Amygdala (tissue), 56 donors: ENCODE measurements at places on chromosomes 6 and 20.

GRCh38 chr6:163992056-163992455 lies 577.5 kb downstream of the QKI start:
- DNase-seq, result no peak

- no peak for DNase-seq
Observed at GRCh38 chr20:44010162-44010704, 95.6 kb downstream of the TOX2 start.

DNA sequence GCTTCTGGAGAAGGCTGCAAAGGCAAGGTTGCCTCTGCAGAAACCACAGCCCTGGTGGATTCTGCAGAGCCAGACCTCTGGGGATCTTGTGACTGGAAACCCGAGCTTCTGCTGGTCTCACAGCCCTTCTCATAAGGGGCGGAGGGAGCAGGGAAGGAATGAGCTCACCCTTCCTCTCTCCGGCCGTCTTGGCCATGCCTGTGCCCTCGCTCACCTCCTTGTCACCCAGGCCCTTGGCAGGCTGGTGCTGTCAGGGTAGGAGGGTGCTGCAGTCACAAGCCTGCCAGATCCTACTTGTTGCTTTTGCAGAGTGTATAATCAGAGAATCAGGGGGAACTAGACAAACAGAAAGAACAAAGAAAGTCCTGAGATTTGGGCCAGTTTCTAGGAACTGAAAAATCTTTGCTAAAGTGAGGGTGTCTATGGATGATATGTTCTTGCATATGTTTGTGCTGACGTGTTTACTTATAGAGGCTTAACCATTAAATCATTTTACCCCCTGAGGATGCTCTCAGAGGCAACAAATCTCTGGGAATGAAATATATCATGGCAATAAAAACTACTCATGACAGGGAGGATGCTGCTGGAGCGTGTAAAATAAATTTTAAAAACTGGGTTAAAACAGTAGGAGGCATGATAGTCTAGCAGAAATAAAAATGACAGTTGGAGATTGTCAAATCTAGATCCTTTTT lies 244.9 kb upstream of the SOX4 start:
- DNase-seq, result no peak

- no peak for DNase-seq
Observed at GRCh38 chr20:18511571-18511970, 3.8 kb downstream of the SEC23B start.

- DNase-seq, result peak; percentile 34
Observed at GRCh38 chr6:28922821-28923317, 916 bp downstream of the TRIM27 start.

GRCh38 chr6:167863897-167864296 lies 37.2 kb downstream of the AFDN start:
- no peak for DNase-seq

GRCh38 chr20:32962053-32962452 lies 42.2 kb downstream of the SUN5 start:
- DNase-seq, result no peak

DNA sequence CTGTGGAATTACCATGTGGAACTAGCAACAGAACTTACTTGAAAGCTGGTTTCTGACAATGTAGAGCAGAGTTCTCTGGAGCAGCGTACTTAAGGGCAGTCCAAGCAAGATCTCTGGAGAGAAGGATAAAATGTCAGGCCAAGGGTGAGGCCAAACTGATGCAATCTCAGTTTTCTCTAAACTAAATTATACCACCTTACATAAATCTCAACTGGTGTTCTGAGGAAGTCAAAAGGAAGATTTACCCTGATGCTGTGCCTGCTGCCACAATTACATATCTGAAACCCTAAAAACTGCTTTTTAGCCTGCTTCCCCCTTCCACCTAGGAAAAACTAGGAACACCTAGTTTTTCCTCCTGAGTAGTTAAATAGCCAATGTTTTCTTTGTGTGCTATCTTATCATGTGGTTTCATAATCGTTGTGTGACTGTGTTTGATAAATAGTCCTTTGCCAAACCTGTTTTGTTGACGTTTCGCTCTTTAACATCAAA lies 28.1 kb downstream of the NCOA7 start:
- no peak for DNase-seq

- no peak for DNase-seq
Observed at GRCh38 chr6:167974640-167975344, 22.7 kb upstream of the KIF25 start.

GRCh38 chr6:110710115-110710514 lies 105.2 kb downstream of the CDK19 start:
- DNase-seq, result no peak

DNA sequence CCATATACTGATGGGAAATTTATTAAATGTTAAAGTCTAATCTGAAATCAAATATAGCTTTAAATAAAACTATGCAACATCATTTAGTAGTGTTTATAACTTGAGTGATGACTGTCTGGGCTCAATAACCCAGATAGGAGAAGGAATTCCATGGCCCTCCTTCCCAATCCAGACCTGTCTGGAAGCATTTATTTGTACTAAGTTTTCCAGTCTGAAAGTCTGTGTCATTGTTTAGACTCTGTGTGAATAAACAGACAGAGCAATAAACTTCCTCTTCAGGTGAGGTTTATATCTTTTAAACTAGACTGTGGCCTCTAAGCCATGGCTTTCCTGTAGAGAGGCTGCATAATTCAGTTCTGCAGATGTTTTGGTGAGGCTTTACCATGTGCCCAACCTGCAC lies 176.4 kb downstream of the SOX4 start:
- no peak for DNase-seq

GRCh38 chr6:43074847-43075669 lies 1.1 kb upstream of the PTK7 start:
- DNase-seq, result no peak

DNA sequence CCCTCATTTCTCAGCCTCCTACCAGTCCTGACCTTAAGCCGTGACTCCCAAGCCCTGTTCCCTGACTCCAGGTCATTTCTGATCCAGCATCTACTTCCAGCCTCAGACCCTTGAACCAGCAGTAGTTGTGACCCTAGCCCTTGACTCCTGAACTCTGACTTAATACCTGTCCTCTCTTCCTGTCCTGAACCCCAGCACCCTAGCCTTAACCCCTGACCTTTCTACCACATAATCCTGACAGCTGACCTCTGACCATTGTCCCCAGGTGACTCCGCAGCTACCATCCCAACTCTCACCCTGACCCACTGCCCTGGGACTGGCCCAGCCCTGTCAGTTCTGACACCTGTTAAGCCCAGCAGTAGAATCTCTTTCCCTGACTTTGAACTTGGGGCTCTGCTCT lies 42.1 kb downstream of the MYH7B start:
- DNase-seq, result no peak

DNA sequence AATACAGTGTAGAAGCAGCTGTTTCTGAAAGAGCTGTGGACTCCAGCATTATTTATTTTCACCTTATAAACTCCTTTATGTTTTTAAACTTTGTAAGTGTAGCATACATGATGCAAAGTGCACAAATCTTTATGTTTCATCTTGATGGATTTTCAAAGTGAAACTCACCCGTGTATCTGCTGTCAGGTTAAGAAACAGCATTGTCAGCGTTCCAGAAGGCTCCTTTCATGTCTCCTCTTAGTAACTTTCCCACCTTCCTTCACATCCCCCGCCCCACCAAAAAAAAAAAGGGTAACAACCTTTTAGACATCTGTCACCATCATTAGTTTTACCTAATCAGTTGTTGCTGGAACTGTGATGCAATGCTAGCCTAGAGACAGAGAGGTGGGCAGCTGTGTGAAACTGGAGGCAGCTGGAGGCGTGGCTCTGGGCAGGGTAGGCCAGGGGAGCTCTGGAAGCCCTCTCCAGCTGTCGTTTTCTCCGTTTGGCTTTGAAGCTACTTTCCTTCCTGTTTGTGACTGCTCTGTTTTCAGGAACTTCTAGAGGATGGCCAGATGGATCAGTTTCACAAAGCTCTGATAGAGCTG lies 7.2 kb downstream of the ACTR5 start:
- DNase-seq, result no peak

GRCh38 chr20:63310265-63310991 lies 17.4 kb downstream of the COL20A1 start:
- no peak for DNase-seq

GRCh38 chr6:72798196-72798595 lies 176.3 kb downstream of the KCNQ5 start:
- no peak for DNase-seq

GRCh38 chr6:62707156-62707555 lies 421.1 kb upstream of the KHDRBS2 start:
- no peak for DNase-seq

DNA sequence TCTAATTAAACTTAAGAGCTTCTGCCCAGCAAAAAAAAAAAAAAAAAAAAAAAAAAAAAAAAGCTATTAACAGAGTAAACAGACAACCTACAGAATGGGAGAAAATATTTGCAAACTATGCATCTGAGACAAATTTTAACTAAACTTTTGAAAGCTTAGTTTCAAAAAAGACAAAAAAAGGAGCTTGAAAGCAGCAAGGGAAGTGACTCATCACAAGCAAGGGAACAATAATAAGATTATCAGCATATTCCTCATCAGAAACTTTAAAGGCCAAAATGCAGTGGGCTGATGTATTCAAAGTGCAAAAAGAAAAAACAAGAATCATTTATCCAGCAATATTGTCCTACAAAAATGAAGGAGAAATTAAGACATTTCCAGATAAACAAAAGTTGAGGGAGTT lies 158.6 kb downstream of the RNF144B start:
- no peak for DNase-seq

DNA sequence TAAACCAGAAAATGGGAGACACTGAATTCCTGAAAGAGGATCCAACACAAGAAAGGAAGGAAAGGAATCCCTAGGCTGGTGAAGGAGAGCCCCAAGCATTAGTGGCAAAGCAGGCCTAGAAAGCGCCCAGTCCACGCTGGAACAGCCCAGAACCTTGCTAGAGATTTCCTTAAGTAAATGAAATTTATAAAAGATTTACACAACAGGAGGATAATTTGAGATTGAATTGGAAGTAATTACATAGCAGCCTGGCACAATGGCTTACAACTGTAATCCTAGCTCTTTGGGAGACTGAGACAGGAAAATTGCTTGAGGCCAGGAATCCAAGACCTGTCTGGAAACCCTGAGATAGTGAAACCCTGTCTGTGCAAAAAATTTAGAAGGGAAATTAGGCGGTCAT lies 26.8 kb upstream of the C20orf144 start:
- no peak for DNase-seq

GRCh38 chr6:161257793-161258457 lies 15.9 kb downstream of the AGPAT4 start:
- no peak for DNase-seq

- DNase-seq, result no peak
Observed at GRCh38 chr20:63475209-63475608, 2.8 kb upstream of the KCNQ2 start.

- DNase-seq, result no peak
Observed at GRCh38 chr6:130503146-130503545, 137.3 kb downstream of the TMEM200A start.

- DNase-seq, result no peak
Observed at GRCh38 chr6:44203955-44204354, 12.8 kb upstream of the MYMX start.

DNA sequence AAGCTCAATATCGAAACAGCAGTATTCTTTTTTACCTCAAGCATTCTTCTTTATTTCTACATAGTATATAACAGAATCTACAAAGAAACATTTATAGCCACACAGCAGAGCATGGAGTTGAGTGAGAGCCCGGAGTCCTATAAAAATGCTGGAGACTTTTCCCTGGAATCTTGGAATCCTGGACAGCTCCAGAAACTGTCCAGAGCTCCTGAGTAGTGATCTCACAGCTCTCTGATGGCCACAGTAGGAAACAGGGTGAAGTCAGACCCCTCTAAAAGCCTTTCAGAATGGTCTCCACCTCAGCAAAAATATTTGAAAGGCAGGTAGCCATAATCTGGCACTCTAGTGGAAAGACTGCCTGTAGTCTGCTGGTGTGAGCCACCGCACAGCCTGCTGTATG lies 149.3 kb upstream of the STXBP5 start:
- no peak for DNase-seq

DNA sequence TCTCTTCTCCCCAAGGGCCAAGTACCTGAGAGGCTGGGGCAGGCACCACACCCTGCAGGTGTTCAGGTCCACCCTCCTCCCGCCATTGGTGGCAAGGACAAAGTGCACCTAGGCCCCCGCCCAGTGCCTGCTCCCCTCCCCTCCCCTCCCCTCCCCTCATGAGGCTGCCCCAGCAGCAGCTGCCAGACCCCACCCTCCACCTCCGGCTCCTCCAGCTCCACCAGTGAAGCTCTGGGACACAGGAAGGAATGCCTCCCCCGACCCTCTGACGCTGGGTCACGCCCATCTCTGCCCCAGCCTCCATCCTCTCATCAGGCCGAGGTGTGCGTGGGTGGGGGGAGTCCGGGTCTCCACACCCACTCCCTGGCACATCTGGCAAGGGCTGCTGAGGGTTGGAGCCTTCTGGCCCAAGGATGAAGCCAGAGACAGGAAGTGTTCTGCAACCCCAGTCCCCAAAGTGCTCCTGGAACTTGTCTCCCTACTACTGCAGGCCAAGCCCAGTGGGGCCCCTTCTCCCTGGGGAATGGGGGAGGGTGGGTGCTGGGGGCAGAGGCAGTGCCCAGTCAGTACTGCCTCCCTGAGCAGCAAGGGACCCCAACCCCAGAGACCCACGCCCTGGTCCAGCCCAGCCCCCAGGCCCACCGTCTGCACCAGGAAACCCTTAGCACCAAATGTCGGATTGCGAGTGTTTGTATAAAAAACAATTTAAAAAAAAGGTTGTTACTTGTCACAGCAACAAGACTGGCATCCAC lies 1.6 kb upstream of the UCKL1 start:
- DNase-seq, result no peak

GRCh38 chr6:31057426-31058003 lies 47.2 kb downstream of the MUC22 start:
- peak; percentile 12 for DNase-seq

DNA sequence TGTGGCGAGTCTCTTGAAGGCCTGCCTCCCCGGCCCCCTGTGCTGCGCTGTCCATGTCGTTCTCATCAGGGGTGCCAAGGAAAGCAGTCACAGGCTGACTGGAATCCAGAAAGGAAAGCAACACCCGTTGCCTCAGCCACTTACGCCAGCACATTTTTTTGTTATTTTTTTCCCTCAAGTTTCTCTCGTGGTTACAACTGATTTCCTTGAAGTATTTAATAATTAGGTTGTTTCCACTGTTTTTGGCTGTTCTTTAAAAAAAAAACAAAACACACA lies 17.9 kb upstream of the SLC22A1 start:
- no peak for DNase-seq

DNA sequence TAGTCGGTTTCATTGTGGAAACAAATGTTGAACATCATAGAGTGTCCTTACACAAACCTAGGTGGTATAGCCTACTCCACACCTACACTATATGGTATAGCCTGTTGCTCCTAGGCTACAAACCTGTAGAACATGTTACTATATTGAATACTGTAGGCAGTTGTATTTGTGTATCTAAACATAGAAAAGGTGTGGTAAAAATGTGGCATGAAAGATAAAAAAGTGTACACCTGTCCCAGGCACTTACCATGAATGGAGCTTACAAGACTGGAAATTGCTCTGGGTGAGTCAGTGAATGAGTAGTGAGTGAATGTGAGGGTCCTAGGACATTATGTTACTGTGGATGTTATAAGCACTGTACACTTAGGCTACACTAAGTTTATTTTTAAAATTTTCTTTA lies 103.0 kb downstream of the ZFAND3 start:
- DNase-seq, result no peak

- DNase-seq, result no peak
Observed at GRCh38 chr6:118825661-118826060, 68.3 kb upstream of the ASF1A start.

- no peak for DNase-seq
Observed at GRCh38 chr20:14454296-14454695, 116.9 kb upstream of the FLRT3 start.
